ENCODE measurements at places on chromosomes 2 and 18. TPM values are rescaled to one million over a fixed set of nuclear protein-coding genes. Genes with fewer than 3 reads are reported as not detected.

SKA1 gene
- 28.5 TPM for total RNA-seq

NLRC4 gene
- total RNA-seq = not detected

ABCG8 gene
- not detected for total RNA-seq

MEMO1 gene
- total RNA-seq = 38.7 TPM

ACMSD gene
- not detected for total RNA-seq

NAT8 gene
- total RNA-seq = not detected

ASPRV1 gene
- 0.34 TPM for total RNA-seq

AQP4 gene
- not detected for total RNA-seq

TGFA gene
- not detected for total RNA-seq

RTP5 gene
- not detected for total RNA-seq

CPO gene
- total RNA-seq = not detected

CFAP221 gene
- not detected for total RNA-seq

MC5R gene
- not detected for total RNA-seq

COL3A1 gene
- total RNA-seq = 652 TPM

Measured in bronchus fibroblast of lung (primary cell).